ENCODE measurements at places on chromosomes 1 and 21.

DNA sequence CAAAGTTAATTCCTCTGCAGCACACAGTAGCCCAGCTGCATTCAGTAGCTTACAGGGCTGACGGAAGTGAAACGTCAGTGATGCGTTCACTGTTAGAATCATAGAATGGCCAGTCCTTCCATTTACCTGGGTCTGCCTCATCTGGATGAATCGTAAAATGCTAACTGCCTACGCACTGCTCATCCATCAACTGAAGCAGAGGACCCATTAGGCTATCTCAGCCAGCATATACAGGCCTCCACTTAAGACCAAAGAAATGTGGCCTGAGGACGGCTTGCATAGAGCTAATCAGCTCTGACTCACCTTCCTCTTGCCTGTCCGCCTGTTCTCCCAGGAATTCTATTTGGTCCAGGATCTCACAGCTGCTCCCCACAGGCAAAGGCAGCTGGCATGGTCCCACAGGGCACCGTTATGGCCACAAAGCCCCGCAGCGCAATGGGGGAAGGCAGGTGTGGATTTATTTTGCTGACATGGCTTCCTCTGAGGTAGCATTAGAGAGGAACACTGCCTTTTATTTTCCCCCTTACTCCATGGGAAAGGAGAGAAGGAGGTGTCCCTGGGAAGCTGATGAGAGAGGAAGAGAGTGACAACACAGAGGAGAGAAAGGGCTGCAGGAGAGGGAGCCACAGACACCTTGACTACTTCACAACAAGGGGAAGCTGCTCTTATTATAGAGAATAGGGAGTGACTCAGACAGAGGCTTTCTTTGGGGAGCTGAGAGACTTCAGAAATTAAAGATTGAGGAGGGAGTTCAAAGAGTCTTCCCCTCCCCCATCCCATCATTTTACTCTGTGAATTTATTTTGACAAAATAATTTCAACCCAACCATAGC, 177.6 kb downstream of the HHIPL2 start:
- no peak for DNase-seq

DNA sequence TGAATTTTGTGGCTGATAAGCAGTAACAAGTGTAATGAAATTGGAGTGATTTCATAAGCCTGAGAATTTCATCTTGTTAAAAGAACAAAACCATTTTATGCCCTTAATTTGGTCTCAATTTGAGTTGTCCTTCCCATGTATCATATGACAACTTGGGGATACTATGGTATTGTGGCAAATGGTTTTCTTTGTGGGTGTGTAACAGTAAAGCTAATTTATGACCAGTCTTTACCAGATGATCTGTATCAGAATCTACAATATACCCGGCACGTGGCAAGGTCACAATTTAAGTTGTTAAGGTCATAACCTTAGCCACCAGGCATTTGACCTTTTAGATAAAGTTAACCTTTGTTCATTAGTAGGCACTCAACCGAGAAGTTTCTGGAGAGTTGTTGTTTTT, 9.1 kb downstream of the NFIA start:
- DNase-seq, result no peak

DNA sequence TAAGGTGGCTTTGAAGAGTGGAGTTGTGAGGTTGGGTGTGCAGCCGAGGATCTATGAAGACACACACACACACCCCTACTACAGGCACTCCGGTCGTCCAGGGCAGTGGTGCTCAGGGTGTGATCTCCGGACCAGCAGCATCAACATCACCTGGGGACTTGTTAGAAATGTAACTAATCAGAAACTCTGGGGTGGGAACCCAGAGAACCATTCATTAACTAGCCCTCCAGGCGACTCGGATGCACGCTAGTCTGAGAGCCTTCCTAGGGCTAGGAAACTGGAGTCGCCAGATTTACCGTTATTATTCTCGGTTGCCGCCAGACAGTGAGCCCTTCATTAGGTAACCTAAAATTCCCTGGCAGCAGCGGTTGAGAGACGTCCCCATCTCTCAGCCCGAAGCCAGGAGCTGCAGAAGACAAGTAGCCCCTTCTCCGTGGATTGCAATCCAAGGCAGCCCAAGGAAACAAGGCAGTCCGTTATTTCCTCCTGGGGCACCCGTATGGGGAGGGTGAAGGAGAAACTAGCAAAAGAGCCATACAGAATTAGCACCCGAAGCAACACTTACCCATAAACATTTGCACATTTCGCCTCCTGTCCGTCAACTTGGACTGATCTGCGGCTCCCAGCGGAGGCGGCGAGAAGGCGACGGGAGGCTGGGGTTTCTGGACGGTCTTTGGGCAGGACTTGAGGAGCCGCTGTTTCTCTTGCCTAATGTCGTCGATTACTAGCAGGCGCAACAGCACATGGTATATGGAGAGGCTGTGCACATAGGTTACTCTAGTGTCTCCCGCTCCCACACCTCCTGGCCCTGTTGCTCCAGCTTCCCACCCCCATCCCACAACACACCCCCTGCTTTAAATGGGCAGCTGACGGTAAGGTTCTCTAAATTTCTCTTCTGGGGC, 2.9 kb upstream of the CCN1 start:
- no peak for DNase-seq

DNA sequence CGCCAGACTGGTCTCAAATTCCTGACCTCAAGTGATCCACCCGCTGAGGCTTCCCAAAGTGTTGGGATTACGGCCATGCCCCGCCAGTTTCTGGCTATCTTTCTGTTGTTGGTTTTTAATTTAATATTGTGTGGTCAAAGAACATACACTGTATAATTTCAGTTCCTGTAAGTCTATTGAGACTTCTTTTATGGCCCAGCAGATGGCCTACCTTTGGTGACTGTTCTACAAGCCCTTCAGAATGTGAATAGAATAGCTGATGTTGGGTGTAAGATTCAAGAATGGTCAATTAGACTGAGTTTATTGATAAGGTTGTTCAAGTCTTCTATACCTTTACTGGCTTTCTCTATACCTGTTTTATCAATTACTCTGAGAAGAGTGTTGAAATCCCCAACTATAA, 10.7 kb downstream of the HES2 start:
- no peak for DNase-seq

DNA sequence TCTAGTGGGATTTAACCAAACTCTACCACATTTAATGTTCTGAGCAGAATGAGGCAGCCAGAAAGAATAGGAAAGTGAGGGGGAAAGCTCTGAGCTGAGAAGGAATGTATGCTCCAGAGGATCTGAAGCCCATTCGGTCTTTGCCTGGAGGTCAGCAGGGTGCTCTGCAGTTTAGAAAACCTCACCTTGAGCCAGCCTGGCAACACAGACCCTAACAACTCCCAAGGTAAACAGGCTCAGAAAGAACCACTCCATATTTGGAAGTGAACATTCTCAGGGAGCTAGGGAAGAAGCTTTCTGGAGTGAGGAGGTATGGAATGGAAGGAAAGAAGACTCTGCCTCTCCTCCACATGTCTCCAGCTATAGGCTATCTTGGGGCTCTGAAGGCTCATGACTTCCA, 398.8 kb downstream of the SEC16B start:
- DNase-seq, result no peak

DNA sequence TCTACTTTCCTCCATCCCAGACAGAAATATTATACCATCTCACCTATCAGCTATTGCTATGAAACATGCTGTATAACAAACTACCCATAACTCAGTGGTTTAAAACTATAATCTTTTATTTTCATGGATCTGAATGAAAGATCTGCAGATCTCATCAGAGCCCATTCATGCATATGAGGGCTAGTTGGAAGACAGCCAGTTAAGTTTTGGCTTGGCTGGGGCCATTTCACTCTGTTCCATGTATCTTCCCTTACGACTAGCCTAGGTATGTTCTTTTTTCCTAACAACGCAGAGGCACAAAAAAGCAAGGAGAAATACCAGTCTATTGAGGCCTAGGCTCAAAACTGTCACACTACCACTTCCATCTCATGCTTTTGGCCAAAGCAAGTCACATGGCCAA, 28.1 kb upstream of the RGS1 start:
- DNase-seq, result no peak

GRCh38 chr1:101147381-101147780, 89.4 kb upstream of the S1PR1 start:
- no peak for DNase-seq

DNA sequence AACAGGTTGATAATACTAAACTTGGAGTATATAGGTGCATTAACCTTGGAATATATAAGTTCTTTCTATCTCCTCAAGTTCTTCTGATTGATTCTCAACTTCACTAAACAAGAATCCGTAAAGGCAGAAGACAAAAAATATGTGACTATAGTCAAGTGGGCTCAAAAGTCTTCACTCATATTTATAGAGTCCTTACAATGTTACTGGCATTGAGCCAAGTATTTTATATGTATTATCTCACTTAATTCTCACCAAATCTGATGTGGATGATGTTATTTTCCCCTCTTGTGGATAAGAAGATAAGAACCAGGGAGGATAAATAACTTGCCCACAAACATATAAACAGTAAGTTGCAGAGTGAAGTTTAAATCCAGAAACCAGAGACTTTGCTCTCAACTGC, 486.9 kb downstream of the LRRIQ3 start:
- DNase-seq, result no peak

DNA sequence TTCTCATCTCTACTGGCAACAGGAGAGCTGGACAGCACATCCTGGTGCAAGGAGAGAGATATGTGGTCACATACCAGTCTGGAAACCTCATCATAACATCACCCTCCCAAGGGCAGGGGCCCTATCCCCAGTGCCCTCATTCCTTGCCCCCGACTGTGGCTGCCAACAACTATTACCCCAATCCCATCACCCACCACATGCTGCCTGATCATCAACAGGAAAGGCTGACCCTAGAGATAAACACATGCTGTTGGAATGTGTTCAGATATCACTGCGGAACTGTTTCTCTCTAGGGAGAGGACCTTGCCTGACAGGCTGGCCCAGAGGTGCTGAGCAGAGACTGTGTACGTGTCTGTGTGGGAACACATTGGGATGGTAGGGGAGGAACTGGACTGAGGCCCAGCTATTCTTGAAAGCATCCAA, 4.5 kb upstream of the INKA2 start:
- DNase-seq, result no peak

DNA sequence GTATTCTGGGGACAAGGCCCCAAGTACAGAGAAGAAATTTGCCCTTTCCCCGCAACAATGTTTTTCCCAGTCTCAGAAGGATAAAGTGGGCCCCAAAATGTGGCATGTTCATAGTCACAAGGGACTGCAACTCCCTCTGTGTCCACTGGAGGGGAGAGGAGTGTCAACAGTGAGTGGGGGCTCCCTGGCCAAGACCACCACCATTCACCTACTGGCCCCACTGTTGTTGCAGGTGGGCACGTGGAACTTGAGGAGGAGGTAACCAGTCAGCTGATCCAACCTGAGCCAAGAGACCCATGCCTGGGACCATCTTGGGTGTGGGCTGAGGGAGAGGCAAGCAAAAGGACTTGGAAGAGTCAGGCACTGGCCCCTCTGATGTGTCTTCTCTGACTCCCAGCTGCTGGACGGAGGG, 777 bp downstream of the NUDT17 start:
- DNase-seq, result no peak

DNA sequence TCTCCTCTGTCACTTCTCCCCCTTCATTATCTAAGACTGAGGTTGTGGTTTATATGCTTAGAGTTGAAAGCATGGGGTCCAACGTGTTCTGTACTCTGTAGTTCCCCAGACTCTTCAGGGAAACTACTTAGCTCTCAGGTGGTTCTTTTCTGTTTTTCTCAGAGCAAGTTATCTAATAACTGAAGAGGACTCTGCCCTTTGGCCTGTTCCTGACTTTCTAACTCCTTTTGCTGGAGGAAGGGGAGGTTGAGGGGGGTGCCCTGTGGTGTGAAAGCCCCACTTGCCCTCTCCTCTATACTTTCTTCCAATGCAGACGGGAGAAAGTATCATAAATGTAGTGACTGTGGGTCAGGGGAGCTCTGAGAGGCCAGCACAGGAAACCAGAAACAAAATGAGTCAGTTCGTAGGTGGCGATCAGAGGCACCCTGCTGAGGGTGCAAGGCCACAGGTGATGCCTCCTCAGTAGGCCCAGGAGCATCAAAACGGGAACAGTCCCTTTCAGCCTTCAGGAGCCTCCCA, 5.0 kb downstream of the SLC25A44 start:
- no peak for DNase-seq

- DNase-seq, result no peak
Measured at GRCh38 chr1:207644166-207644851, 624 bp upstream of the CR1L start.

DNA sequence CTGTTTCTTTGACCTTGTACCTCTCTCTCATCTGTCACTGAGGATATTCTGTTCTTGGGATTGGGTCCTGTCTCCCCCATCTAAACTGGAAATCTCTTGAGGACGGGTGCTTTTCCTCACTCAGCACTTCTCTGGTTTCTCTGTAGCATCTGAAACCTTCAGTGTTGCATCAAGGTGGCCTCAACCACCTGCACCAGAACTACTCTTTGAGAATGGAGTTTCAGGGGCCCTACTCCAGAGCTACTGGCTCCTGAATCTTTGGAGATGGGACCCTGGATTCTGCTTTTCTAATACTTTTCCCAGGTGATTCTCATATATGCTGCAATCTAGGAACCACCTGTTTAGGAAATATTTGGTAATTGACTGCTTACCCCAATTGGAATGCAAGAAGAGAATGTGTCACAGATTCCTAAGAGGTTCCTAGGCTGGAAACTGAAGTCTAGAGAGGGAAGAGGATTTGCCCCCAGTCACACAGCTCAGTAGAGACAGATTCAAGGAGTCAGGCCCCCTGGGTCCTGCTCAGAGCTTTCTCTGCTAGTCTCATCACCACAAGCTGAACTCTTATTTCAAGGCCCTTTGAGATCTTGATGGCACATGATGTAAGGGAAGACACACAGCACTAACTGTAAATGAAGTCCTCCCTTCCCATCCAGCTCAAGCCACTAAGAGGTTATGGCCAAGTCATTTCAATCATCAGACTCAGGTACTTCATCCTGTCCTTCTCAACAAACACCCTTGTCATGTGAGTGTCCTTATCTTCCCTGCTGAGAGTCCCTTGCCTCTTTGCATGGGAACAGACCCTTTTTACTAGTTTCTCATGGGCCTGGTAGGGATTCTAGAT, 48.7 kb downstream of the EIF2D start:
- no peak for DNase-seq

DNA sequence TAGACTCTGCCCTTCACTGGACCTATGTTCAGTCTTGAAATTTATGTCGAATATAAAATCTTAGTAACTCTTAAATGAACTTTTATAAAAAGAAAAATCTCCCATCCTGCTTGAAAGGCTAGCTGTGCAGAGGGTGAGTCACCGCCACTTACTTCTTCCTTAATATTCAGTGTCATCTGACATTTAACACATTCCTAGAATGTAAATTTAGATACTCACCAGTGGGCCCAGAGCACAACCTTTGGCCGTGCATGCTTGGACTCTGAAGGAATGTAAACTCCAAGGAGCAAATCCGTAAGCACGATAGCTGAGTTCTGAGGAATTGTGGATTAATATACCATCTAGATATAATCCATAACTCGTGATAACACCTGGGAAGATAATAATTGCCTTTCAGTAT, 403.3 kb downstream of the KCTD3 start:
- no peak for DNase-seq

Measured in NCI-H2081 treated with DMSO at 0.1 percent for 48 hours (cell line).